ENCODE measurements at places on chromosomes 6 and 20.

DNA sequence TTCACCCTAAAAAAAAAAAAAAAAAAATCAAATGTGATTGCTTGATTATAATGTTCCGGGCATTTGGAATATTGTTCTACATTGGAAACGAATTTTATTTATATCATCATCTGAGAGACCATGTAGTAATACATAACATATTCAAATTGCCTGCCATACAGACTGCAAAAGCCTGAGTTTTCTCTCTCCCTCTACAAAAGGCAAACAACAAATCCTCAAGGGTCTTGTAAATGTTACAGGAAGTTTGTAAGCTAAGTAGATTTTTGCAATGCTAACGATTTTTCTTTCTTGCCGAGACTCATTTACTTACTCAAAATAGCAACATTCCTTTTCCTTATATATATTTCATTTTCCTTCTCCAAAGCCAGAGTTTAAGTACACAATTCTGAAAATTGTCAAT is 49.0 kb upstream of the HTR1E start:
- no peak overlapping the region for H3K4me3 ChIP-seq
- no peaks in the 10 kb centered on the region for H3K4me1 ChIP-seq
- H3K27me3 ChIP-seq, result no peaks in the 10 kb centered on the region
- no peak overlapping the region for H3K27ac ChIP-seq
- no peak for DNase-seq
- H3K36me3 ChIP-seq, result no peaks in the 10 kb centered on the region

DNA sequence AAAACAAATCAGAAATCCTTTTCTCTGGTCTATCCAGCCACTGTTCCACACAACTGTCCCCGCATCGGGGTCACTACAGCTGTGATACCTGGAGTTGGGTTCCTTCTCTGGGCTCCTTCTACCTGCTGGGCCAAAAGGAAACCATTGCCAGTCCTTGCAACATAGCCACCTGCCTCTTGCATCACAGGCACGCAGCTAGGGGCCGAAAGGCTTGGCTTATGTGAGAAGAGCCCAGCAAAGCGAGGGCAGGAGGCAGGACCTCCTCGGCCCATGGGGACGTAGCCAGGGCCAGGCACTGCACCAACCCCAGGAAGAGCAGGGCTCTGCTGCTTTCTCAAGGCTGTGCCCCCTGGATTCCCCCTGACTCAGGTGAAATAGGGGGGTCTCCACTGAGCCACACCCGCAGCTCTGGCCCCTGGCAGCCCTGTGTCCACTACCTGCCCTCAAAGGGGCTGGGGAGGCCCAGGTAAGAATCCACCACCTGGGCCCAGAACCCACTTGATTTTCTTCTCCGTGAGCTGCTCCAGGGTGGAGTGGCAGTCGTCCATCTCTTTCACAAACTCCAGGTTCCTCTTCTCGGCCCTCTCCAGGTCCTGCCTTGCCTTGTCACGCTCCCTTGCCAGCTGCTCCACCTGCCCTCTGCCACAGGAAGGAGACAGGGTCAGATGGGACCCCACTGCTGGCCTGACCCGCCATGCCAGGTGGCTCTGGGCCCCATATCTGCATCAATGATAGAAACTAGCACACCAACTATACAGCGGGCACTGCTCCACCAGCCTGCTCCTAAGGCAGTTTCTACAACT is 88.9 kb downstream of the GINS1 start:
- H3K4me1 ChIP-seq, result no peaks in the 10 kb centered on the region

- H3K27ac ChIP-seq, result no peak overlapping the region
- no peaks in the 10 kb centered on the region for H3K36me3 ChIP-seq
- H3K4me1 ChIP-seq, result peaks cover 11% of the 10 kb centered on the region
- peaks cover 16% of the 10 kb centered on the region for H3K27me3 ChIP-seq
- H3K4me3 ChIP-seq, result no peak overlapping the region
These were observed 25.9 kb downstream of the PKHD1 start for GRCh38 chr6:52061481-52061880.

DNA sequence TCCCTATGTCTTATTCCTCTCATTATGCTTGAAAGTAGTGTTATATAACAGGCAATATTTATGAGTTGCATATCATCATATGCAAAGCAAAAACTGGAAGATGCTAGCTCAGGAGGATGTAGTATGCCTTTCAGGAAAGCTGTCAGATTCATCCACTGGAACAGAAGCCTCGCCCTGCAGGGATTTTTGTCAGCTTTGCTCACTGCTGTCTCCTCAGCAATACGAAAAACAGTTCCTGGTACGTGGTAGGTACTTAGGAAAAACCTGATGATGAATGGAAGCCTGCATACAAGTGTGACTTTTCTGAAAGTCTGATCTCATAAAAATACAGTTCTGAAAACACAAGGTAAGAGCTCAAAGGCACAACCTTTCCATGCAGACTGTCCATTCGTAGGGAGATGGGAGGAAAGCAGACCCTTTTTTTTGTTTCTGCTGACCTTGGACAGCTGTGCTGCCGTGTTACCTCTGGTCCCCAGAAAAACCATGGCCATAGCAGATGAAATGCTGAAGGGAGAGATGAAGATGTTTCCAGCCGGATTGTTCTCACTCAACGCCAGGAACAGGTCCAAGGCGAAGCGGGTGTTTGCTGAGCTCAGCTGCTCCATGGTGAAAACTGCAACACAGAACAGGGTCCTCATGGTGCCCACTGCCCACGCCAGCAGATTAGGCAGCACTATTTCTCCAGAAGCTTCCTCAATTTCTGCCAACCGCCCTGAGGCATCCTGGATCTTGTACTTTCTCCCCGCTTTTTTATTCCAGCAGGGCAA is 1.5 kb downstream of the SERPINB1 start:
- peaks cover 63% of the 10 kb centered on the region for H3K4me1 ChIP-seq
- no peak for DNase-seq
- no peaks in the 10 kb centered on the region for H3K27me3 ChIP-seq
- peak overlapping the region; percentile 84 for H3K4me3 ChIP-seq
- H3K27ac ChIP-seq, result peak overlapping the region; percentile 27
